ENCODE measurements at places on chromosomes 3 and 15. TPM values are rescaled to one million over a fixed set of nuclear protein-coding genes. Genes with fewer than 3 reads are reported as not detected.

The EFCAB12 gene
- not detected for total RNA-seq

The KLF15 gene
- 2.0 TPM for total RNA-seq

The MEX3B gene
- 2.0 TPM for total RNA-seq

The APBA2 gene
- 2.3 TPM for total RNA-seq

The ATP2B2 gene
- total RNA-seq: not detected

The HTR3D gene
- total RNA-seq: not detected

The CD200R1 gene
- total RNA-seq: not detected

The TMC3 gene
- total RNA-seq: not detected

The HGD gene
- total RNA-seq: not detected

The LMAN1L gene
- not detected for total RNA-seq

The MASP1 gene
- 7.0 TPM for total RNA-seq

Measured in subcutaneous preadipocyte (primary cell).